NCI-H1417 treated with DMSO at 0.1 percent for 48 hours (cell line): ENCODE measurements at places on chromosomes 7 and 10.

- DNase-seq, result no peak
Observed at GRCh38 chr10:83612050-83612449, 527.3 kb upstream of the GHITM start.

GRCh38 chr10:102118867-102119266 lies 1.3 kb downstream of the LDB1 start:
- DNase-seq, result no peak

DNA sequence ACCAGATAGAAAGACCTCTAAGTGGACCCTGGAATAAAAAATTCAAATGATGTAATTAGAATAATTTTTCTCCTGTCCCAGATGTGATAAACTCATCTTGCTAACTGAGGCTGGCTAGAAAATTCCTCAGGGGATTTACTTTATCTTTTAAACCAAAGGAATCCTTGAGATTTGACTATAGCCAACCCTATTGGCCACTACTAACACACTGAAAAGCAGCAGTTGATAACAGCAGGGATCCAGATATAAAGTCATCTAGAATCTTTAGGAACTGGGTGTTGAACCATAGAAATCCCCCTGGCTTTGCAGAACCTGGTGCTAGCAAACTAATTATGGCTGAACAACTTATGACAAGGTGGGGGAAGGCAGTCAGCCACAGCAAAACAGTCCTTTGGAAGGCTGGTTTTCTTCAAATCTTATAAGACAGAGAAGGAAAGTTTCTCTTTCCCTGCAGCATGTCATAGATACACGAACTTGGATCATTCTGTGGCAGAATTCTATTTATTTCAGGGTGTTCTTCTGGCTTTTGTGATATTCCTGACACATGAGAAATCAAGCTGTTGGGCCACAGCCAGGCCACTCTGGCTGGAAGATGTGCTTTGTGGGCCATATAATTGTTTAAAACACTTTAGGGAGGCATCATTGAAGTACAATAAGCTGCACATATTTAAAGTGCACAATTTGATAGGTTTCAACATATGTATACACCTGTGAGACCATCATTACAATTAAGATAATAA lies 643.6 kb downstream of the SORCS3 start:
- DNase-seq, result no peak

GRCh38 chr7:48782511-48782910 lies 141.8 kb upstream of the CDC14C start:
- no peak for DNase-seq

GRCh38 chr7:25926451-25926850 lies 225.5 kb upstream of the NFE2L3 start:
- no peak for DNase-seq
